ENCODE measurements at places on chromosomes 4 and X. TPM values are rescaled to one million over a fixed set of nuclear protein-coding genes. Genes with fewer than 3 reads are reported as not detected.

DNA sequence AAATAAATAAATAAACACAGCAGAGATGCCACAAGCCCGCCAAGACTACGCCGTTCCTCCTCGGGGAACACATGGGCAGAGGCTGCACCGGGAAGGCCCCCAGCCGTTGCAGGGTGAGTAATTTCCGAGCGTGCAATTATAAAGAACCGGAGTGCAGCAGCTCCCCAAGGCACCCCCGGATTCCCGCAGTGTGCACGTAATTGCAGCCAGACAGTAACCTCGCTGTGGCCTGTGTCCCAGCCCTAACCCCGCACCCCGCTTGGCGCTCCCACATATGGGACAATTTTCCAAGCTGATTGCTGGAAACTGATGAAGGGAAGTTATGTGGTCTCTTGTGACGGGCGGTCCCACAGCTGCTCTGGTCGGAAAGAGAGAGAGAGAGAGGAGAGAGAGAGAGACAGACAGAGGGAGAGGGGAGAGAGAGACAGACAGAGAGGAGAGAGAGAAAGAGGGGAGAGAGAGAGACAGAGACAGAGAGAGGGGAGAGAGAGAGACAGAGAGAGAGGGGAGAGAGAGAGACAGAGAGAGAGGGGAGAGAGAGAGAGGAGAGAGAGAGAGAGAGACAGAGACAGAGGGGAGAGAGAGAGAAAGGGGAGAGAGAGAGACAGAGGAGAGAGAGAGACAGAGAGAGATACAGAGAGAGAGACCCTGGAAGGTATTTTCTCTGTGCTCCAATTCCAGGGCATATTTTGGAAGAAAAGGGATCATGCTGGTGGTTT is 275.4 kb downstream of the SHOX start:
- DNase-seq = no peak

DNA sequence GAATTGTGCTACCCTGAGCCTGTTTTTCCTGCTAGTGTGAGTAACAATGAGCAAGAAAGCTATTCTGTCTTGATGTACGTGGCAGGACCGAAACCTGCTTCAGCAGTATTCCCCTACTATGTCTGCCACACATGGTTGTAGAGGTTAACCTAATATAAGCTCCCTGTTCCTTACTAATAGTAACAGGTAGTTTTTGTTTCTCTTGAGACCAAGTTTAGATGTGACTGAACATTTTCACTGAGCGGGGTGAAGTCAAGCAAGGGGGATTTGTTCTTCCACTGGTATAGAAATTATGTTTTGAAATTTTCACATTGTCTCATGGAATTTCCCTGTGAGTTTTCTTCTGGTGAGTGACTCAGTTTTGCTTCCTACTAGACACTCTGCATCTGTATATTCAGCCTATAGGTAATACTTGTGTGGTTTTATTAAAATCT is 37.3 kb downstream of the RRAGB start:
- DNase-seq = no peak

ANXA3 gene
- 53.1 TPM for polyA plus RNA-seq

ZDHHC15 gene
- polyA plus RNA-seq = 8.1 TPM

DDX53 gene
- polyA plus RNA-seq = not detected
